A673 (cell line): ENCODE measurements at places on chromosomes 13 and 19. TPM values are rescaled to one million over a fixed set of nuclear protein-coding genes. Genes with fewer than 3 reads are reported as not detected.

Gene DOHH
- total RNA-seq: 19.0 and 22.3 TPM in 2 replicates

Gene STOML3
- not detected in 2 replicates for total RNA-seq

Gene WDR87
- not detected in 2 replicates for total RNA-seq

Gene RDH8
- not detected in 2 replicates for total RNA-seq

Gene GAPDHS
- total RNA-seq: not detected in 2 replicates

Gene PRKCG
- 0.57 and 0.84 TPM in 2 replicates for total RNA-seq

Gene POMP
- 150 and 185 TPM in 2 replicates for total RNA-seq

Gene AMER2
- 49.7 and 70.6 TPM in 2 replicates for total RNA-seq

Gene CLDN10
- total RNA-seq: 0.37 TPM in 1 of 2 replicates, not detected in the other

Gene EPS8L1
- total RNA-seq: 7.7 and 10.2 TPM in 2 replicates

Gene SCN1B
- 2.0 and 2.3 TPM in 2 replicates for total RNA-seq

Gene TNFSF9
- total RNA-seq: 10.0 and 11.1 TPM in 2 replicates

DNA sequence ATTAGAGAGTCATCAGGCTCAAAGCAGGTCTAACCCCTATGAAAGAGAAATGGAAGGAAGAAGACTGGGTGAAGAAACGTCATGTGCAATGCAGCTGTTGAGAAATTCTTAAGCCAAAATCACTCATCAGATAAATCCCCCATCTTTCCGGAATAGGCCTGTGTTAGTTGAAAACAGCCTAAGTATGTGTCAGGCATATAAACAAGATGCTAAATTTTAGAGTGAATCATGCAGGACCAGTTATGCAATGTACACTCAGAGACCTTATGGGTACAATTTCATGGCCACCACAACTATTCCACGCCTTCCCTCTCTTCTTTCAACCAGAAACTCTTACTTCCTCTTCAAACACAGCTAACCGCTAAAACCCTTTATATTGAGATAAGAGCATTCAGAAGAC is 717.7 kb upstream of the ATXN8OS start:
- DNase-seq: no peak

- DNase-seq: no peak
These were observed 66.4 kb upstream of the KL start for GRCh38 chr13:32949820-32950219.

DNA sequence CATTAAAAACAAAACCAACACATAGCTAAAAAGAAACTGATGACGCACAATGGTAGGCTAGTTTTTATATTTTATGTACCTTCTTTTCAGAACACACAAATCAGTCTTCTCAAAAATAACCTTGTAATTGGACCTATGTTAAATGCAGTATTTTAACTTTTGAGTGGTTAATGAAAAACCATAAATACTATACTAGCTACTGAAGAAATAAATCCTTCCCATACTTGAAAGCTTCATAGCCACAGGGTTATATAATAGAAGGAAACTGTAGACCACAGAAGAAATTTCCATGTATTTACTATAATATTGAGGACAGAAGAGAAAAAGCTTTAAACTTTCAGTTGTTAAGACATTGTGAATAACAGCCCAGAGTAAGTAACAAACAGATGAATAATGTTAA is 1094.3 kb upstream of the SLC10A2 start:
- DNase-seq: no peak

DNA sequence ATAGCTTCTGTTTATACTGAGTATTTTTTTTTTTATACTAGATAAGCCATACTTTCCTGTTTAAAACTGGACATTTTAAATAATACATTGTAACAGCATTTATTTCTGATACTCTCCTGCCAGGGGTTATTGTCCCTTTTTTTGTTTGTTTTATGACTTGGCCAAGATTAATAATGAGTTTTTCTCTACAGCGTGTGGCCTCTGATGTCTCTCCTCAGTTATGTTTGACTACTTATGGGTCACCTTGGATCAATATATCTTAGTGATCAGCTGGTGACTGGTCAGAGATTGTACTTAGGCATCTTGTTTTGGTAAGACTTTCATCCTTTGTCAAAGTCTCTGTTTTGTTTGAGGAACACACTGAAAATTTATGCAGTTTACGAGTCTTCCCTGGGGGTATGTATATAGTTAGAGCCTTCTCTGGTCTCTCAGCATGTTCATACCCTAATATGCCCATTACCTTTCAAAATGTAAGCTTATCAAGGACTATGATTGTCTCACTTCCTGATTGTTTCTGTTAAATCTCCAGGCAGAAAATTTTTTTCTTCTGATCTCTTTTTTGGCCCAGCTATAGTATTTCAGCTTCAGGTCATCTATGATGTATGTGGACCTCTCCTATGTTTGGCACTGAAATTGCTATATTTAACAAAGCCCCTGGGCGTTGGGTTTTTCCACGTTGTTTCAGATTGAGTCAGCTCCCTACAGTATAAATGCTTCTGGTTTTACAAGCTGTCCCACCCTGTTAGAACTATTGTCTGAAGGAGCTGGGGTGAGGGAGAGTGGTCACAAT is 87.9 kb downstream of the URI1 start:
- no peak for DNase-seq

DNA sequence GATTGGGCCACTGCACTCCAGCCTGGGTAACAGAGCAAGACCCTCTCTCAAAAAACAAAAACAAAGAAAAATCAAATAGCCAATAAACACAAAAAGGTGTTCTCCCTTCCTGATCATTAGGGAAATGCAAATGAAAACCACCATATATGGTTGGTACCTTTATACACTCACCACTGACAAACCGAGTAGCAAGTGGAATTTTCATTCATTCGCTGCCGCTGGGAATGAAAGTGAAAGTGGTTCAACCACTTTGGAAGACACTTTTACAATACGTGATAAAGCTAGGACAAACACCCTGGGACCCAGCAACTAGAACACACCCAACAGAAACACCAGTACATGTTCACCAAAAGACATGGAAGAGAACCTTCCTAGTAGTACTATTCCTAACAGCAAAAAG is 21.0 kb downstream of the GRIK5 start:
- no peak for DNase-seq

- DNase-seq: no peak
These were observed 2.2 kb upstream of the IRS2 start for GRCh38 chr13:109788372-109789111.

DNA sequence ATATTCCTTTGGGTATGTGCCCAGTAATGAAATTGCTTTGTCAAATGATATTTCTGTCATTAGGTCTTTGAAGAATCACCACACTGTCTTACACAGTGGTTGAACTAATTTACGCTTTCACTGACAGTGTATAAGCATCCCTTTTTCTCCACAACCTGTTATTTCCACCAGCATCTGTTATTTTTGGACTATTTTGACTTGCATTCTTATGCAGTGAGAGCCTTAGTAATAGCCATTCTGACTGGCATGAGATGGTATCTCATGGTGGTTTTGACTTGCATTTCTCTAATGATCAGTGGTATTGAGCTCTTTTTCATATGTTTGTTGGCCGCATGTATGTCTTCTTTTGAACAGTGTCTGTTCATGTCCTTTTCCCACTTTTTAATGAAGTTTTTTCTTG is 92.0 kb upstream of the SPATA13 start:
- DNase-seq: no peak

DNA sequence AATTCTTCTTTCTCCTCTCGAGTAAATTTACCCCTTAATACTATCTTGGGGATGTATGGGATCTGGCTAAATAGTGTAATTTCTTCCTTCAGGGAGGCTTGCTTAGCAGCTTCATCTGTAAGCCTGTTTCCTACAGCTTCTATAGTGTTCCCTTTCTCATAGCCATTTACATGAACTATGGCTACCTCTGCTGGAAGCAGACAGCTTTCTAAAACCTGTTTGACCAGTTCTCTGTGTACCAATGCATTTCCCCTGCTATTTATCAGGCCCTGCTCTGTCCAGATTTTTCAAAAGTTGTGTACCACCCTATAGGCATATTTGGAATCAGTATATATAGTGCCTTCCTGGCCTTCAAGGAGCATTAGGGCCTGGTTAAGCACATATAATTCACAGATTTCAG is 113.6 kb upstream of the PCDH9 start:
- DNase-seq: no peak

DNA sequence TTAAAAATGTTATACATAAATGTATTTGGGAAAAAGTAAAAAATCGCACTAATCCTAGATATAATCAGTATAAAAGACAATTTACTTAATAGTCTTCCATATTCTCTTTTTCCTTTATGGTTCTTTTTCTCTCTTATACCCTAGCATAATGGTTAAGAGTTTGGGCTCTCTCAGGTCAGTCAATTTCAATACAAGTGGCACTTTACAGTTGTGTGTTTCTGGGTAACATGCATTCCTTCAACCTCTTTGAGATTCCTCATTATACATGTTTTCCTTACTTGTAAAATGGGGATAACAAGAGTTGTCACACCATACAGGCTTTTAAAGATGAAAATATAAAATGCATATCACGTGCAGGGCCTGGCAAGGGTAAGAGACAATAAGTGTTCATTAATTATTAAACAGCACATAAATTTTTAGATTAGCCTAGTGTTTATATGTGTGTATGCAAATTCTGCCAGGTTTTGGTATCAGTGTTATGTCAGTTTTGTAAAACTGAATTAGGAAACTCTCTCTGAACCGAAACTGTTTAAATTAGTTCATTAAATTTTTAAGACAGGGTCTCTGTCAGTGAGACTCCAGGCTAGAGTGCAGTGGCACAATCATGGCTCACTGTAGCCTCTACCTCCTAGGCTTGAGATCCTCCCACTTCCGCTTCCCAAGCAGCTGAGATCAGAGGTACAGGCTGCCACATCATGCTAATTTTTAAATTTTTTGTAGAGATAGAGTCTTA is 49.8 kb downstream of the ELF1 start:
- no peak for DNase-seq

GRCh38 chr13:114015111-114015968 is 41.5 kb upstream of the C13orf46 start:
- DNase-seq: no peak

DNA sequence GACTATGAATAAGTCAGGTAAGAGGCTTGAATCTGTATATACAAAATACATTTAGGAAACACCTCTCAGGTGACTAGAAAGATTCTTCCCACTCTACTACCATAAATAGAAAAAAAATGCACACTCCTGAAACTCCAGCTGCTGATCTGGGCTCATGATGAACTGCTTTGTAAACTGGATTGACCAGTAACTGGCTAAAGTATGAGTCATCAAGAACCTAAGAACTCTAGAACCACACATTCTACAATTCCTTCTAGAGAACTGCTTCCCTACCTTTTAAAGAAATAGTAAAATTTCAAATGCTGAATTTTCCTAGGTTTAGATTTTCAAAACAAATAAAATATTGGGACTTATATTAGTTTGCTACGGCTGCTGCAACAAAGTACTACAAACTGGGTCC is 55.2 kb downstream of the ELF1 start:
- no peak for DNase-seq

DNA sequence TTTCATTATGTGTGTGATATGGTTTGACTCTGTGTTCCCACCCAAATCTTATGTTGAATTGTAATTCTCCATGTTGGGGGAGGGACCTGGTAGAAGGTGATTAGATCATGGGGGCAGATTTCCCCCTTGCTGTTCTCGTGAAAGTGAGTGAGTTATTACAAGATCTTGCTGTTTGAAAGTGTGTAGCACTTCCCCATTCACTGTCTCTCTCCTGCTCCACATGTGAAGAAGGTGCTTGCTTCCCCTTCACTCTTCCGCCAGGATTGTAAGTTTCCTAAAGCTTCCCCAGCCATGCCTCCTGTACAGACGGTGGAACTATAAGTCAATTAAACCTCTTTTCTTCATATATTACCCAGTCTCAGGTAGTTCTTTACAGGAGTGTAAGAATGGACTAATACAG is 54.3 kb upstream of the SERTM1 start:
- DNase-seq: no peak

DNA sequence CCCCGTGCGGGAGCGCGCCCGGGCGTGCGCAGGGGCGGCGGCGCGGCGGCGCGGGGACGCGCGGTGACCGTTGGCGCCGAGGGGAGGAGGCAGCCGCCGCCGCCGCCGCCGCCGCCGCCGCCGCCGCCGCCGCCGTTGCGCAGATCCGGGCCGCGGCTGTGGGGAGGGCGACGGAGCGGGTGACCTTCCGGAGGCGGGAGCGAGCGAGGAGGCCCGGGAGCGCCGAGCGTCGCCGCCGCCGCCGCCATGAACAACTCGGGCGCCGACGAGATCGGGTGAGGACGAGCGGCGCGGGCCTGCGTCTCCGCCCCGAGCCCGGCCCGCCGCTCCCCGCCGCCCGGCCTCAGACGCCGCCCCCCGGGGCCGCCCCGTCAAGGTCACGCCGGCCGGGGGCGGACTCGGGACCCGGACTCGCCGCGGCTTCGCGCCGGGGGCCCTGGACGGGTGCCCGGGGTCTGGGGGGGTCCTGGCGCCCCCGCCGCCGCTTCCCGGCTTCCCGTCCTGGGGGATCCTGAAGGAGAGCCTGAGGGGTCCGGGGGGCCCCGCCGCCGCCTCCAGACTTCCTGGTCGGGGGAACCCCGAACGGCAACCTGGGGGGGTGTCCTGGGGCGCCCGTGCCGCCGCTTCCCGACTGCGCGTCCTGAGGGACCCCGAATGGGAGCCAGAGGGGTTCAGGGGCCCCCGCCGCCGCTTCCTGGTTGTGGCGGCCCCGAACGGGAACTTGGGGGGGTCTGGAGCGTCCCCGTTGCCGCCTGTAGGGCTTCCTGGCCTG is at the start of gene DAZAP1:
Gene DAZAP1 (plus strand): TSS at position 59 of the 772 bp plus-strand sequence. CDS start 188 bp downstream, at position 247.
- no peak for DNase-seq

DNA sequence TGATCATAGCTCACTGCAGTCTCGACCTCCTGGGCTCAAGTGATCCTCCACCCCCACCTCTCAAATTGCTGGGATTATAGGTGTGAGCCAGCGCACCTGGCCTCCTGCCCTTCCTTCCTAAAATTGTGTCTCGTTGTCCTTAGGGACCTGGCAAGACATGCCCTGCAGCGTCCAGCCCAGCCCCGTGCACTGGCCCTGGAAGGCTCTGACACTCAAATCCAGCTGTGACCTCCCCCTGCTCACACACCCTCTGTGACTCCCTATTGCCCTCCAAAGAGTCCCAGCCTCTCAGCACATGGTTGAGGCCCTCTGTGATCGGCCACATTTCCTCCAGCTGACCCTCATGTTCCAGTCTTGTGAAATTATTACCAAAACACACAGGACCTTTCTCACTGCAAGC is 4.9 kb downstream of the MPV17L2 start:
- no peak for DNase-seq

DNA sequence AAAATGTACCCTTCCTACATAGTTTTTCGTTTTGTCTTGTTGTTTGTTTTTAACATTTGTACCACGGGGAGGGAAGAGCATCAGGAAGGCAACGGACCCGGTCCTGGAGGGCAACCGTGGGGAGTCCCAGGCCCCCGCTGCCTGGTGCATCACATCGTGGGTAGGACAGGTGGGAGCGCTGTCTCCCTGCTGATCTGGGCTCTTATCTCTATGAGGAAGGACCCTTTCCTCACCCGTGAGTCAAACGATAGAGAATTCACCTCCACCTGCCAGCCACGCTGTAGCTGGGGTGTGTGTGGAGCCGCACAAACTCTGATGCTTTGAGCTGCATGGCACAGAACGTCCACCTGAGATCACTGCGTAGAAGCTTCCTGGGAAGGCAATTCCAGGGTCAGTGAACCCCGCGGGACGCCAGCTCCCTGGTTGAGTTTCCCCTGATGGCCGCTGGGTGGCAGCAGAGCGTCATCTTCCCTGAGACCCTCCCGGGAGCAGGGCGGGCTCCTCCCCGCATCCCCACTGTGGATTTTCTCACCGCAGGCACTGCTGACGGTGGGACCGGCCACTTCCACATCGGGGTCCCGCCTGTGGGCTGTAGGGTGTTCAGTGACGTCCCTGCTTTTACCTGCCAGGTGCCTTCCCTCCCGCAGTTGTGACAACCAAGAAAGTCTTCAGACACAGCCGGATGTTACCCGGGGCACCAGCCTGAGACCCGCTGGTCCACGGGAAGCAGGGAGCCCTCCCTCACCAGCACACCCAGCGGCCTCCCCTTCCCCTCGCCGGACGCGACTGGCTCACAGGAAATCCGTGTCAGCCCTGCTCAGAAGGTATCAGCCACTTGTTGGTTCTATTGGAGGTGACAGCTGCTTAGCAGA is 54.7 kb downstream of the ZNF787 start:
- peak; percentile 71 for DNase-seq
